ENCODE measurements at places on chromosomes 3 and 15. TPM values are rescaled to one million over a fixed set of nuclear protein-coding genes. Genes with fewer than 3 reads are reported as not detected.
A peak's percentile ranks its signal among the peaks of the same experiment; 100 is the strongest.

DNA sequence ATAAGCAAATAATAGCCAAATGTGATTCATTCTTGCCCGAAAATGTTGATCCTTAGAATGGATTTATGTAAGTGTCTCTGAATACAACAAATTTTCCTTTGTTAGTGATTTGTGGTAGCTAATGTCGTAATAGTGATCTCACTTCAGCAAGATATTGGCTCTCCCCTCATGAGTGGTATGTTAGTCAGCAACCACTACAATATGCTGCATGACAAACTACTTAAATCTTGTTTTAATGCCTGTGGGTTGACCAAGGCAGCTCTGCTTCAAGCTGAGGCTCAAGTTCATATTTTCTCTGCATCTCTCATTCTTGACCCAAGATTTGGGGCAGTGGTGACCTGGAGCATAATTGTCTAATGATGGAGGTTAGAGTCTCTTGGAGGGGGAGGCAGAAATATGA is 49.8 kb upstream of the GALNT15 start:
- DNase-seq: no peak

GRCh38 chr15:62933386-62933785 is 109.2 kb upstream of the TPM1 start:
- no peak for DNase-seq

DNA sequence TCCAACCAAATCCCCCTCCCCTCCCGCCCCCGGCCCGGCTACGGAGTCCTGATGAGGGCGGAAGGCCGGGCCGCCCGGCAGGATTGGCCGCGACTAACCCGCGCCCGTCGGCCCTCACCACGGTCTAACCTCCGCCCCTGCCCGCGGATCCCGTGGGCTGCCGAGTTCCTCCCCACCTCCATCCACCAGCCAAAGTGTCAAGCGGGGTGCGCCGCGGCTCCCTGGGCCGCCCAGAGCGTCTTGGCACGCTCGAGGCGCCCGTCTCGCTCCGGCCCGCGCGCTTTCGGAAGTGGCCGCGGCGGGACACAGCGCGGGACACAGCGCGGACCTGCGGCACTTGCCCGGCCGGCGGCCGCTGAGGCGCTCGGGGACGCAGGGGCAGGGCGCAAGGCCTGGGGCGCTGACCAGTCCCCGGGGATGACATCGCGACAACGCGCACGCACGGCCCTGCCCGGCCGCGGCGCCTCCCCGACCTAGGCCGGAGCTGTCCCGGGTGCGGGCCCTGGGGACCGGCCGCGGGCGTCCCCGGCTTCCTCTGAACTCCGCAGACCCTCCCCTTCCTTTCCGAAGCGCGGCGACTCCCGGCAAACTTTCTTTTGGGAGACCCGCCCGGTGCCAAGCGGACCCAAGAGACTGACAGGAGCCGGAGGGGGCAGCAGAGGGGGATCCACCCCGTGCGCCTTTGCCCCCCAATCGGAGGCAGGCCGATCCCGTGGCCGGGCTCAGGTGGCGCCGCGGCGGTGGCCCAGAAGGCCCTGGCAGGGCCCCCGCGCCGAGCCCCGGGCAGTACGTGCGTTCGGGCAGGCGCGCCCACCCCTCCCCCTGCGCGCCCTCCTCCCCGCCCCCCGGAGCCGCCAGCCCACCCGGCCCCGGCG is 112.8 kb upstream of the ICE2 start:
- peak; percentile 40 for DNase-seq

DNA sequence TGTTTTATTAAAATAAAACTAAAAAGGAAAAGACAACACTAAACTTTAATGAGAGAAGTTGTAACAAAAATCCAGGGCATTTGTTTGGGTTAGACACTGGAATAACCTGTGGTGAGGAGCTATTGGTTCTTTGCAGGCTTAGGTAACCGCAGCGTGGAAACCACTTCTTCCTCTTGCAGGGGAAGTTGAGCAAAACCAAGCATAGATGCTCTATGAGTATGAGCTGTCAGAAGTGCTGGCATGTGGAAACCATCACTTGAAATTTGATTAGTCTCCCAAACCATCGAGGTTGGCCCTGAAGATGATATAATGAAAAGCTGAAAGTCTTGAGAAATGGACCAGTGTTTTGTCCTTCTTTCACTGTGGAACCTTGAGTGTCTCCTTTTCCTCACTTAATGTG is 127.1 kb upstream of the RBMS3 start:
- DNase-seq: no peak

DNA sequence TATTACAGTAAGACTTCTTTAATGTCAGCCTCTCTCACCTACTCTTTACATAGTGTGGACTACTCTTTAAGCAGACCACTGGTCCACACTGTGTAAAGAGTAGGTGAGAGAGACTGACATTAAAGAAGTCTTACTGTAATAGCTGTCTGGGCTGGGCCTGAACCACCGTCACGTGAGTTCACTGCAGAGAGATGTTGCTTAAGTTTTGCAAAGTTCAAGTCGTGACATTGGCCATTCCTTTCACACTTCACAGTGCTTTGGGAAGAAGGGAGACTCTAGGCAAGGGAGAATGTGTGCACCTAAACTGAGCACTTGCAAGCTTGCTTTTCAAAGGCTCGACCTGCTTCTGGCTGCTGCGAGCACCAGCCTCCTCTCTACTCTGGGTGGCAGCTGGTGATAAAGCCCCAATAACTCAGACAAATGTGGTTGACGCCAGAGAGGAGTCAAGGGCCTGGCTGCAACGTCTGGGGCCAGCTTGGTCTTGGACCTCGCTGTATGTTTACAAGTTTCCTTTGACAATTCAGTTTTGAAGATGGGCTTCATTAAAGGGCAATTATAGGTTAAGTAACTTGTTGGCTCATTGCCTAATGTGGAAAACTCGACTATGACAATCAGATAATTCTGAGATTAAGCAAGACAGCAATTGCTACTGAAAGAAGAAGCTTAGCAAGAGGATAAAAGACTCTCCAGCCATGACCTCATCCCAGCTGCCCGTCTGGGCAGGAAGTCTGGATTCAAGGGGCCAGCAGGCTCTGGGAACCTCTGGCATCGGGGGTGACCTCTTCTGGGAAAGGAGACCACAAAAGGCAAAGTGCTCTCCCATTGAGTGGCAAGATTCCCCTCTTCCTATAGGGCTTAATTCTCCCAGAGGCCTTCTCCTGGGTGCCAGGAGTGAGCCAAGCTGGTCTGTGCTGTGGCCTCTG is 242.1 kb upstream of the TLE3 start:
- no peak for DNase-seq

DNA sequence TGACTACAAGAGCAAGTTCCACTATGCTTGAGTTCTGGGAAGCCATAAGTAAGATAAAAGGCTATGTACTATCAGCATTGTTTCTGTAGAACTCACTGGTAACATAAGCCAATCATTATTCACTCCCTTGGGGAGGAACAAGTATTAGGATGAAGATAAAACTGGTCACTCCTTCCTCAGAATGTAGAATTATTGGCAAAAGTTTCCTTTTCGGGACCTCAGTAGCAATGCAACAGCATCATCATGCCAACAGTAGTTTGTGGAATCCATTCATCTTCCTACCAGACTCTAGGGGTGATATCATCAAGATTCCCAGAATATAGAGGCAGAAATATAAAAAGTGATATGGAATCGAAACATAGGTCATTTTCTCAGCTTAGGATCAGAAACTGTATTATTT is 209.5 kb downstream of the PLOD2 start:
- DNase-seq: no peak

GRCh38 chr3:194343561-194343893 is 7.6 kb downstream of the CPN2 start:
- DNase-seq: no peak

Gene EPB42
- not detected for total RNA-seq

Gene LYSMD4
- 16.4 TPM for total RNA-seq

Gene EFHB
- 0.17 TPM for total RNA-seq

Gene PPCDC
- total RNA-seq: 9.6 TPM

Gene CHRNB4
- not detected for total RNA-seq

Gene MKRN3
- 0.55 TPM for total RNA-seq

Gene GRAMD2A
- total RNA-seq: 30.4 TPM
